T-cell (primary cell): ENCODE measurements at places on chromosomes 2 and 18. TPM values are rescaled to one million over a fixed set of nuclear protein-coding genes. Genes with fewer than 3 reads are reported as not detected.

The GALNT14 gene
- 0.29 TPM for total RNA-seq

The FAM110C gene
- total RNA-seq: 0.35 TPM

The GCKR gene
- 0.23 TPM for total RNA-seq

The CCDC141 gene
- 13.2 TPM for total RNA-seq

The C1QL2 gene
- total RNA-seq: not detected

The TBR1 gene
- total RNA-seq: not detected

The NT5DC4 gene
- total RNA-seq: not detected

The CHRNG gene
- total RNA-seq: not detected

The ZBTB7C gene
- total RNA-seq: not detected

GRCh38 chr2:148594216-148594615 is 50.3 kb upstream of the EPC2 start:
- no peak for DNase-seq

DNA sequence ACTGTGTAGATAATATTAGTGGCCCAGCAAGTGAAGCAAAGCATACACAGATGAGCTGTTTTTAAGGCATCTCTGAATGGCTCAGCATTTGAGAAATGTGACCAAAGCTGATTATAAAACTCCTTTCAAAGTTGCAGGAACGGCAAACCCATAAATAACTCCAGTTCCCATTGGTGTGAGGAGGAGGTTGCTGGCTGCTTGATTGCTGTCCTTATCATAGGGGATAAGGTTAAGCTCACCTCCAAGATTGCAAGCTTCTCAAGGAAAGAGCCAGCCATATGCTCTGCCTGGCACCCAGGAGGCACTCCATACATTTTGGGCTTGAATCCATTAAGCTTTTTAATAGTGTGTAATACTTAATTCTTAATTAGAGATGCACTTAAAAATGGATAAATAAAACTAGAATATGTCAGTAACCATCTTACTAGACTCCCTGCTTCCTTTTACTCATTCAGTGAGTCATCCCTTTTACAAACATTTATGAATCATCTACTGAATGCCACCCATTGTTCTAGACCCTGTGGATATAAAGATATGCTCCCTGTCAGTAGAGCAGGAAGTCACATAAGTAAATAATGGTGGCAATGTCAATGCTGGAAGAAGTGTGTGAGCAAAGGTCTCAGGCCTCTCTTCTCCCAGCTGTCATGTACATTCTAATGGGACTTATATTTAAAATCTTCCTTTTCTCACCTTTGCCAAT is 99.3 kb downstream of the SPATS2L start:
- DNase-seq: no peak

GRCh38 chr2:182814804-182815203 is 51.6 kb downstream of the FRZB start:
- DNase-seq: no peak

GRCh38 chr2:26189123-26189522 is 16.2 kb downstream of the GAREM2 start:
- DNase-seq: no peak

DNA sequence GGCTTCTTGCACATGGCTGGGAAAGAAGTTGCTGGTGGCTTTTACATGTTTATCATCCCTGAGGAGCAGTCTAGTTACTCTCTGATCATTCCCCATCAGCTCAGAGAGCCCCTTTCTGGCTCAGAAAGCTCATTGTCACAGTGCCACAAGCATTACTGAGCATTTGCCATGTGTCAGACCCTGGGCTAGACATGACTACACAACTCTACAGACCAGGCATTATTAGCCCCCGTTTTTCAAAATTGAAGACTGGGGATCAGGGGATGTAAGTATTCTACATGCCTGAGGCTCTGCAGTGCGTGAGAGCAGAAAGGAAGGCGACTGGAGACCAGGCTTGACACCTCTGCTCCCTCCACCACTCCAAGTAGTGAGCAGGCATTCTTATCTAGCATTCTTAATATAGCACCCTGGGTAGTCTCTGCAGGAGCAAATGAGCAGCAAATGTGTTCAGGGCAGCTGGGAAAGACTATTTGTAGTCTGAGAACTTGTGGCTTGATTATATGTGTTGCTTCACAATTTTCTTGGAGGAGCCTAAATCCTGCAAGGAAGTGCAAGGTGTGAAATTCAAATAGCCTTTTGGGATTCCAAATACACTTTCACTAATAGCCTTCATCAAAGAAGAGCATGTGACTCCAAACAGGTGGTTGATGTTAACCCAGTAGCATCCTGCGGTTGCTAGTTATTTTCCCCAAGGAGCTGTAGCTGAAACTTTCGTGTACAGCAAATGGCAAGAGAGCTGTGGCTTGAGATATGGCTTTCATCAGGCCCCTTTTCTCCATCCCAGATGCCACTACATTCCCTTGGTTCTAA is 143.2 kb downstream of the DDX1 start:
- DNase-seq: no peak

DNA sequence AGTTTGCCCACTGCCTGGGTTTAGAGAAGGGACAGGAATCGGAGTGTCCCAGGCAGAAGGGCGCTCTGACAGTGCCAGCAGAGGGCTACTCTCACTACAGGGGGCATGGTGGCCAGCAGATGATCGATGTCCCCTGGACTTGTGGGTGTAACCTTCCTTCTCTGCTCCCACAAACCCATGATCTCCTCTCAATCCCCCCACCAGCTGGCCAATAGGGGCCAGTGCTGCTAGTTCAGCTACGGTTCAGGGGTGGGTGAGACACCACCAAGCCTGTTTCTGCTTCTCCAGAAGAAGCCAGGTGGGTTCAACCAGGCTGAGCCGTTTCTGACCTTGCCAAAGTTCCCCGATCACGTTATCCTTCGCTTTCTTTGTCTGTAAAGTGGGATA is 1.3 kb downstream of the NPPC start:
- no peak for DNase-seq

- DNase-seq: no peak
Observed at GRCh38 chr2:148538375-148538774, 106.2 kb upstream of the EPC2 start.

- DNase-seq: no peak
Observed at GRCh38 chr18:21270453-21270852, 28.4 kb downstream of the GREB1L start.

- DNase-seq: no peak
Observed at GRCh38 chr2:85181134-85181631, 48.0 kb downstream of the TCF7L1 start.

GRCh38 chr2:241994556-241995213 is 125.2 kb downstream of the RTP5 start:
- DNase-seq: no peak

- no peak for DNase-seq
Observed at GRCh38 chr2:44753552-44754285, 187.8 kb upstream of the SIX3 start.

- DNase-seq: no peak
Observed at GRCh38 chr18:32767400-32767799, 5.4 kb downstream of the KLHL14 start.

GRCh38 chr2:51028829-51029228 is 3.1 kb downstream of the NRXN1 start:
- no peak for DNase-seq

GRCh38 chr2:132562245-132562644 is 107.8 kb downstream of the LYPD1 start:
- DNase-seq: no peak

GRCh38 chr18:35835366-35835765 is 137.1 kb upstream of the RMP24 start:
- no peak for DNase-seq

DNA sequence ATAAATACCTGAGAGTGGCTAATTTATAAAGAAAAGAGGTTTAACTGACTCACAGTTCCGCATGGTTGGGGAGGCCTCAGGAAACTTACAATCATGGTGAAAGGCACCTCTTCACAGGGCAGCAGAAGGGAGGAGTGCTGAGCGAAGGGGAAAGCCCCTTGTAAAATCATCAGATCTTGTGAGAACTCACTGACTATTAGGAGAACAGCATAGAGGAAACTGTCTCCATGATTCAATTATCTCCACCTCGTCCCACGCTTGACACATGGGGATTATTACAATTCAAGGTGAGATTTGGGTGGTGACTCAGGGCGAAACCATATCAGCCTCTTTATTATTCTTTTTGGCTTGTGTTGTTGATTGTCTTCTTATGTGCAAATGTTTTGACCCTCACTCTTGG is 76.2 kb downstream of the WDR7 start:
- DNase-seq: no peak

- no peak for DNase-seq
Observed at GRCh38 chr2:42788-43187, 3.5 kb downstream of the FAM110C start.

GRCh38 chr2:45105050-45105582 is 95.9 kb upstream of the SIX2 start:
- DNase-seq: no peak

DNA sequence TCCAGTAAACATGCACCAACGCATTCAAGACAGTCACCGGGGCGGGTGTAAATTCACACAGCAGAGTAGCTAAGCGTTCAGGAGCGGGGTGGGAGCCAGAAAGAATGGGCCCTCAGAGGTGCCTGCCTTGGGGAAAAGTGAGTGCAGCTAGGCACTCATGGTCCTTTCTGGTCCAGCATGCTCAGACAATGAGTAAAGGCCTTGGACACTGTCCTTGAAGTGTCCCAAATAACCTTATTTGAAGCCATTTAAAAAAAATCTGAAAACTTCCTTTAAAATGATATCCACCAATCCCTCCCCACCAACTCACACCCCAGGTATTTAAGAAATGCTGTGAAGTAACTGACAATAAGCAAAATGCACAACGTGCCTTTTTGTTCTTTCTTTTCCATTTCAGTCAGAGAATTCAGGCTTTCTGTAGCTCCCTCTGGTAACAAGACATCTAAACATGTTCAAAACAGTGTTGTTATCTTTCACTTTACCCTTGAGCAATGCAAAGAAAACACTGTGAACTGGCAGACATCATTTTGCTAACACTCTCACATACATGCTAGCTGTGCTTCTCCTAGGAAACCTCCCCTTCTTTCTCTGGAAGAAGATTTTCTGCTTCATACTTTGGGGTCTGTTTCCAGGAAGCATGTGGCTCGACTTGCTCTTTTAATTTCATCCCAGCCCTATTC is 445.1 kb upstream of the SPRED2 start:
- DNase-seq: no peak
